ENCODE measurements at places on chromosomes 4 and X. TPM values are rescaled to one million over a fixed set of nuclear protein-coding genes. Genes with fewer than 3 reads are reported as not detected.

QRFPR gene
- polyA plus RNA-seq = not detected

MAGEA10 gene
- not detected for polyA plus RNA-seq

PDE6B gene
- polyA plus RNA-seq = 3.0 TPM

TMEM47 gene
- polyA plus RNA-seq = 3.2 TPM

SASH3 gene
- 1.4 TPM for polyA plus RNA-seq

RTL9 gene
- not detected for polyA plus RNA-seq

SMIM31 gene
- 0.54 TPM for polyA plus RNA-seq

ETDA gene
- not detected for polyA plus RNA-seq

DUSP21 gene
- polyA plus RNA-seq = not detected

ZNF674 gene
- polyA plus RNA-seq = 0.80 TPM

MRFAP1L1 gene
- polyA plus RNA-seq = 23.5 TPM

ADAMTS3 gene
- polyA plus RNA-seq = 0.09 TPM

FGA gene
- polyA plus RNA-seq = 15.2 TPM

CC2D2A gene
- polyA plus RNA-seq = 6.2 TPM

FRMD7 gene
- not detected for polyA plus RNA-seq

CENPI gene
- polyA plus RNA-seq = 0.34 TPM

CT45A5 gene
- polyA plus RNA-seq = not detected

IL1RAPL1 gene
- polyA plus RNA-seq = not detected

ZMAT1 gene
- 11.7 TPM for polyA plus RNA-seq

OTUD4 gene
- 9.3 TPM for polyA plus RNA-seq

PABPC1L2B gene
- polyA plus RNA-seq = not detected

CT55 gene
- polyA plus RNA-seq = not detected

ALG13 gene
- polyA plus RNA-seq = 17.9 TPM

PTPN13 gene
- polyA plus RNA-seq = 1.9 TPM

VSIG4 gene
- 4.2 TPM for polyA plus RNA-seq

DDIT4L gene
- polyA plus RNA-seq = 0.14 TPM

LUZP4 gene
- not detected for polyA plus RNA-seq

GPR143 gene
- polyA plus RNA-seq = 1.1 TPM

SLITRK2 gene
- 0.30 TPM for polyA plus RNA-seq

ADGRG2 gene
- polyA plus RNA-seq = 2.6 TPM

XAGE1A gene
- polyA plus RNA-seq = not detected
